ENCODE measurements at places on chromosomes 3 and 15.

- DNase-seq: no peak
Observed at GRCh38 chr15:44804298-44805046, 68.1 kb downstream of the TRIM69 start.

DNA sequence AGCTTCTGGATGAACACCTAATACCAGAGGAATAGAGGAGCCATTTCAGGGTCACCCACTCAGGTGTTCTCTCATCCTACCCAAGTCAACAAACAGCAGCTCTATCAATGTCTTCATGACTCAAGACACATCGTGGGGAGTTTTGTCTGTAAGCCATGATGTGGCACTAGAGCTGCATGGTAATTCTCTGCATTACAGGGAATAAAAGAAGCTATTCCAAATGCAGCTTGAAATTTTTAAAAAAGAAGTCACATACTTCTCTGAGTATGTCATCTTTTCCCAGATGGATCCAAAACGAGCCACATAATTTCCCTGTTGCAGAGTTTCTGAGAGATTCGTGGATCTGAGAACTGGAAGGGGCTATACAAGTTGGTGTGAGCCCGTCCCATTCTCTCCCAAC is 6.1 kb upstream of the THSD4 start:
- DNase-seq: peak; percentile 37

DNA sequence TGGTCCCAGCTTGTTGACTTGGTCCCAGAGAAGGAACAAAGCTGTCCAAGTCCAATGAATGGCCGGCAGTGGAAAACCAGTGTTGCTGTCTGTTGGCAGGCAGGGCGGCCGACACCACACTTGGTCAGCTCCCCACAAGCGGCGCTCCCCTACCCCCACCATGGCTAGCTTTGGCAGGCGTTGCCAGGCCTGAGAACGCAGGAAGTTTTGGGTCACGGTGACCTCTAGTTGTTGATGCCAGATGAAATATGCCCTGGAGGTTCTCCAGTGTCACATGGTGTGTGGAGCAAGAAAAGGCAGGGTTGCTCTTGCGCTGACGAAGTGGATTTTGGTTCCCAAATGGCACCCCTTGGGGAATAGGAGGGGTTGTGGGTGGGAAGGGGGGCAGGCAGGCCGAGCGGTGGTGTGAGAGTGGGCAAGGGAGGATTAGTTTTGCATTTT is 72.7 kb upstream of the TPRG1 start:
- no peak for DNase-seq

- DNase-seq: no peak
Observed at GRCh38 chr3:122947196-122947595, 80.4 kb downstream of the SEMA5B start.

GRCh38 chr3:156323466-156323865 is 203.1 kb downstream of the KCNAB1 start:
- no peak for DNase-seq

GRCh38 chr3:65924762-65925161 is 114.0 kb downstream of the MAGI1 start:
- DNase-seq: no peak

- DNase-seq: no peak
Observed at GRCh38 chr3:152097770-152098169, 171.0 kb upstream of the MBNL1 start.

GRCh38 chr3:70433091-70433490 is 120.7 kb upstream of the MDFIC2 start:
- DNase-seq: peak; percentile 13

DNA sequence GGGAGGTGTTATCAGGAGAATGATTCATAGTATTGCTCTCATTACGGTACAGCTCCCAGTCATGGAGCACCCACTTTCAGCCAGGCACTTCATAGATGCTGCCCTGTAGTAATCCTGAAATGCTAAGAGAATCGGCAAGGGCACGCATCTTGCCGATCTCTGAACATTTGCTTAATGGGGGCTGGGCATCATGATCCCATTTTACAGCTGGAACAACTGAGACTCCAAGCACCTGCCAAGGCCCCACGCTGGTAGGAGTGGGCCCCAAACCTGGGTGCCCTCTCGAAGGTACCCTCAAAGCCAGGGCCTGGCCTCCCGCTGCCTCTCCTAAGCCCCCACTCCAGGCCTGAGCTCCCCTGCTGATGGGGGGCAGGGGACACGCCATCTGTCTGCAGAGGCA is 47.3 kb downstream of the RPN1 start:
- no peak for DNase-seq

DNA sequence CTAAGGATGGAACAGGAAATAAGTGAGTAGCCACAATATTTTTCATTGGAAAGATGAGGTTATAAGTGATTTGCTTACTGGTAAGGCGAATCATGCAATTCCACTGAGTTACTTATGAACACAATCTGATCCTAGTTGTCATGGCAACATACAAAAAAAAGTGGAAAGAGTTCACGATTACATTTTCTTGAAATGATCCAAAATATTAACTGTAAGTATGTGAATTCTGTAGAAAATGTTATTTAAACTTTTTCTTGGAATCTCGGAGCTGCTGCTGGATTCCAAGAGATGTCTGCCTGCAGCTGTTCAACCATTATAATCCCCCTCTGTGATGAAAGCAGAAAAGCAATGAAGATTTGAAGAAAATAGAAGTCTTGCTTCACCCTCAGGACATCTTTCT is 120.5 kb downstream of the KBTBD8 start:
- DNase-seq: no peak

DNA sequence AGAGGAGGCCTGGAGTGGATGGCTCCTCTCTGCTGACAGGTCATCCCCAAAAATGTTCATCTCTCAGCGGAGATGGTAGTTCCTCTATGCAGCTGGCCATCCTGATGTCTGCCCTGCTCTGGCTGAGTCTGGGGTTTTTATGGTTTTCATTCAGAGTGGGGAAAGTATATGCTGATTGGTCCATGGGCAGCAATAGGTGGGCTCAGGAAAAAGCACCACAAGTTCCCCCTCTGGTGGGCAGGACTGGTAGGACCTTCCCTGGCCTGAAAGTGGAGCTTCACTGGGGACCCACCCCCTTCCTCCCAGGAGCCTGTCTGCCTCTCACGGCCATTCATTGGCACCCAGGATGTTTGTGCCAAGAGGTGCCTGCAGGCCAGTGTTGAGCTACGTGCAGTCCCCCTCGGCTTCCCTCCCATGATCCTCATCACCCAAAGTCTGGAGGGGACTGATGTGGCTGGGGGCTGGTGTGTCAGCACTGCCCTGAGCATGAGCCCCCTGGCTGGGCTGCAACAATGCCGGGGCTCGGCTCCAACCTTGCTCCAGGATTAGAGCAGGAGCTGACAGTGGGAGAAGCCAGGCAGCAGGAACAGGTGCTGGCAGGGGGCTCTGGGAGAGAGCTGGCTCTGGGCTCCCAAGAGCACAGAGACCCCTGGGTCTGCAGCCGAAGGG is 13.1 kb upstream of the BLOC1S6 start:
- DNase-seq: no peak

GRCh38 chr15:65626856-65627255 is 5.1 kb downstream of the SLC24A1 start:
- DNase-seq: no peak

DNA sequence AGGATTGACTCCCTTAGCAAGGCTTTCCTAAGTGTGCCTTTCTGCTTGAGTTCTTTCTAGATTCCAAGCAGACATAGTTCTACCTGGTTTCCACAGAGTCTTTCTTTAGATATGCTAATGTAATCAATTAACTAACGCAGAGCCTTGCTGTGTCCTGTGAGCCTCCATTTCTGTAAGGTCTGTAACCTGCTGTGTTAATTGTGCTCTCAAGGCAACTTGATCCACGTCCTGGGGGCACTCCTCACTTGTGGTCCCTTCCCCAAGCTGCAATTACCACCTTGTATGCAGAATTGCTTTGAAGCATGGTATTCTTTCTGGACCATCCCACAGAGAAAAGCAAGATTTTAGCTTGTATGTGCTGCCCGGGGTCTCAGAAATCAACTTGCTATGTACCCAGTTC is 29.5 kb upstream of the THSD4 start:
- DNase-seq: no peak

DNA sequence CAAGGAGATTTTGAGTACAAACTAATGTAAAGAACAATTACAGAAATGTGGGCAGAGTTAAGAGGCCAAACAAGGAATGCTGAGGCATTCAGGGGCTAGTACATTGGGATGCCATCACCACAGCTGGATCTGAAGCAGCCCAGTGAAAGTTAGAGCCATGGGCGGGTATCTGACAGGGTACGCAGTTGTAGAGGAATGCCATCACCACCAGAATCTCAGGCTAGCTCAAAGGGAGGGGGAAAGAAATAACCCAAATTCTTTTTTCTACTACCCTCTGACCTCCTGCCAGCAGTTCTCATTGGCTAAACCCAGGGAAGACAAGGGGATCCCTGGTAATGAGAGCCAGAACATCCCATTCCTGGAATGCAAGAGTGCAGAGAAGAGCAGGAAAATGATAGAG is 9.0 kb upstream of the TSC22D2 start:
- no peak for DNase-seq

- no peak for DNase-seq
Observed at GRCh38 chr3:134419214-134419959, 45.1 kb upstream of the AMOTL2 start.

- DNase-seq: no peak
Observed at GRCh38 chr3:177724020-177724638, 526.8 kb upstream of the TBL1XR1 start.

DNA sequence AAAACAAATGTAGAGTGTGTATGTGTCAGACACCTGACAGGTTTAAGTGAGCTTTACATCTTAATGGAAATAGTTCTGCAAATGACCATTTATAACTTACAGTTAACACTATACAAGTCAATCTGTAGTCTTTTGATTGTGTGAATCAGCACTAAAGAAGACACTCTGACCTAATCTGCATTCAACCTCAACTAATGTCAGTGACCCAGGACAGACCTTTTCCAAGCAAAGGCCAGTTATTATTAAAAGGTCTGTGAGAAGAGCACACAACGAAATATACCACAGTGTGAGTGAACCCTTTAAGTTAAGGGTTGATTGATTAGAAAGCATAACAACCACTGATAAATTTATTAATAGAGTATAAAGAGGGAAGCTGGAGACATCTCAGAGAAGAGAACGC is 761.9 kb upstream of the LMCD1 start:
- no peak for DNase-seq

GRCh38 chr3:17740721-17741141 is 1.7 kb downstream of the TBC1D5 start:
- no peak for DNase-seq

- no peak for DNase-seq
Observed at GRCh38 chr3:58013099-58013498, 4.9 kb downstream of the FLNB start.

- no peak for DNase-seq
Observed at GRCh38 chr3:37940242-37940908, 50.2 kb upstream of the VILL start.

- DNase-seq: no peak
Observed at GRCh38 chr15:58551084-58551763, 119.4 kb downstream of the LIPC start.

GRCh38 chr3:190558796-190559195 is 44.9 kb downstream of the IL1RAP start:
- DNase-seq: no peak

DNA sequence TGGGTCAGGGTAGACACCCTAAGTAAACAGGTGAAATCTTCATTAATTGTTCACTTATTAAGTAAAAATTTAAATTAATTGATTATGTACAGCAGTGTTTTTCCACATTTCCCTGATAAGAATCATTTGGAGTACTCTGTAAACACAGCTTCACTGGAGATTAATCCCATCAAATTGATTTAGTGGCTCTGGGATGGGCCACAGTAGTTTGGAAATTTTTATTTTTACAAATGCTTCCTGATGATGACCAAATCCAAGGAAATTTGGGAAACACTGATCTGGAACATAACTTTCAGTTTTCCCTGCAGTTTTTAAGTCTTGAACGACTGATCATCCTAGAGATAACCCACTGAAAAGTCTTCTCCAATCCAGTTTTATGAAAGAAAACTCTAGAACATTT is 18.8 kb upstream of the RPLP1 start:
- no peak for DNase-seq

- DNase-seq: no peak
Observed at GRCh38 chr3:128236657-128237056, 83.4 kb downstream of the EEFSEC start.

- no peak for DNase-seq
Observed at GRCh38 chr3:102454181-102454580, 19.4 kb downstream of the ZPLD1 start.

GRCh38 chr3:45332901-45333407 is 55.4 kb upstream of the LARS2 start:
- DNase-seq: no peak

DNA sequence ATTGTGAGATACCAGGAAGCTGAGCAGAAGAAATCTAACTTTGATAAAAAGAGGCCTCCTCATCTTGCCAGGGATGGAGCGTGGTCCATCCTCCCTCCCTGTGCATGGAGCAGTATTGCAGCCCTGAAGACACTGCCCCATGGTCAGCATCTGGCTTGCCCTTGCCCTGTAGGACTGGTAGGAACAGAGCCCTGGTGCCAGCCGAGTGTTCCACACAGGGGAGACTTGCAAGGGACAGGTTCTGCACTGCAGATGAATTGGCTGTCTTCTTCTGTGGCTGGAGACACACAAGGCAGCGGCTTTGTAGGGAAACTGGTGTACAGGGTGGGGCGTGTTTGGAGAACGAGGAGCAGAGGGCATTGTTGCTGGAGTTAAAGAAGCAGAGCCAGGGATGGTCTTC is 110.5 kb downstream of the APBA2 start:
- DNase-seq: no peak

- DNase-seq: no peak
Observed at GRCh38 chr15:51401051-51401780, 59.8 kb downstream of the GLDN start.

GRCh38 chr3:71705681-71706080 is 19.5 kb downstream of the EIF4E3 start:
- DNase-seq: no peak

- DNase-seq: peak; percentile 9
Observed at GRCh38 chr15:34890424-34890823, 79.1 kb downstream of the AQR start.

DNA sequence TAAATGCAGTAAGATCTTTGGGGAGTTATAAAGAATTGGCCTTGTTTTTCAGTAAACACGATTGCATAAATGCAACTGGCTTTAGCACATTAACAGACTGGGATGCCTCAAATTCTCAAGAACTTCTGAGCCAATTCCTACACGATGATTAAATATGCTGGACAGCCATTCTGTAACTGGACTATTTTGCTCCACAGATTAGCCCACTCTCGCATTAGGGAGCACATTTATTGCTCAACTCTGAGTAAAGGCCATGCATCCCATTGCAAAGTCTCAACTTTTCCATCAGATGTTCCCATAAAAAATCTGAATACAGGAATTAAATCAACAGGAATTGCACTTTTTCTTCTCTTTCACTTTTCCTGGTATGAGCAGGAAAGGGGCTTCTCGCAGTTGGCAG is 66.7 kb upstream of the PRICKLE2 start:
- DNase-seq: peak; percentile 77

GRCh38 chr15:67413770-67414390 is 107.1 kb upstream of the C15orf61 start:
- DNase-seq: no peak
